ENCODE measurements at places on chromosomes 4 and X. TPM values are rescaled to one million over a fixed set of nuclear protein-coding genes. Genes with fewer than 3 reads are reported as not detected.

Gene RAB40AL
- not detected for total RNA-seq

Gene F9
- total RNA-seq = not detected

Gene PRKG2
- not detected for total RNA-seq

Gene SLC6A14
- not detected for total RNA-seq

Gene VEGFC
- total RNA-seq = 14.4 TPM

Gene GLOD5
- total RNA-seq = not detected

Gene CTAG1B
- not detected for total RNA-seq

Gene SULT1E1
- not detected for total RNA-seq

Gene LGI2
- total RNA-seq = not detected

Gene CT45A3
- total RNA-seq = not detected

Gene POU4F2
- not detected for total RNA-seq

Gene DIPK2B
- not detected for total RNA-seq

Gene FRG2
- not detected for total RNA-seq

Gene SYN1
- not detected for total RNA-seq

Gene LRIT3
- total RNA-seq = not detected

Gene ASB11
- not detected for total RNA-seq

Gene CFAP47
- 3.4 TPM for total RNA-seq

Gene CHIC1
- 2.7 TPM for total RNA-seq

Gene MAGEH1
- total RNA-seq = 60.4 TPM

Gene CENPVL1
- total RNA-seq = not detected

Gene GPR143
- total RNA-seq = 0.49 TPM

Gene NHS
- total RNA-seq = 2.4 TPM

Gene CXXC4
- total RNA-seq = 2.1 TPM

Gene TCP11X1
- not detected for total RNA-seq

Gene ADH1A
- total RNA-seq = not detected

Gene TBL1X
- total RNA-seq = 6.9 TPM

Gene MAGEA8
- not detected for total RNA-seq

Gene GAB1
- total RNA-seq = 1.3 TPM

Gene CHRDL1
- total RNA-seq = 0.17 TPM

Gene FAM9A
- not detected for total RNA-seq

Gene XIAP
- 11.0 TPM for total RNA-seq

Gene BMPR1B
- total RNA-seq = 1.2 TPM

Gene SLC49A3
- total RNA-seq = not detected

Gene SPANXD
- not detected for total RNA-seq

Gene NKX3-2
- total RNA-seq = 1.0 TPM

Gene CACNA1F
- not detected for total RNA-seq

Gene USP26
- not detected for total RNA-seq

Gene KLB
- total RNA-seq = 0.75 TPM

Gene CSAG3
- not detected for total RNA-seq

Measured in Caki2 (cell line).